ENCODE measurements at places on chromosomes 16 and 17. TPM values are rescaled to one million over a fixed set of nuclear protein-coding genes. Genes with fewer than 3 reads are reported as not detected.

Gene NUDT7
- total RNA-seq: 8.1 TPM

Gene ZP2
- total RNA-seq: 0.23 TPM

Gene COPZ2
- total RNA-seq: 3.8 TPM

Gene SERPINF2
- 0.17 TPM for total RNA-seq

Gene ATP6V0D1
- total RNA-seq: 134 TPM

Gene STX1B
- 0.70 TPM for total RNA-seq

Gene RAB11FIP4
- total RNA-seq: 0.05 TPM

Gene TCF25
- 170 TPM for total RNA-seq

Gene TBC1D3H
- total RNA-seq: not detected

Gene VPS35L
- 36.4 TPM for total RNA-seq

Gene CMTM1
- 2.7 TPM for total RNA-seq

Gene NPW
- 0.17 TPM for total RNA-seq

Gene THUMPD1
- 91.6 TPM for total RNA-seq

Gene TM4SF5
- not detected for total RNA-seq

Gene UNK
- 10.9 TPM for total RNA-seq

Gene RBFOX1
- total RNA-seq: not detected

Gene PIMREG
- 62.4 TPM for total RNA-seq

Gene PABPN1L
- total RNA-seq: not detected

Gene TBC1D3I
- total RNA-seq: 0.05 TPM

Gene CLEC19A
- not detected for total RNA-seq

Gene CUEDC1
- 6.8 TPM for total RNA-seq

Gene SLC16A11
- 1.1 TPM for total RNA-seq

Gene ZG16
- not detected for total RNA-seq

Gene SLC7A6
- total RNA-seq: 31.1 TPM

Gene SPHK1
- total RNA-seq: 259 TPM

Gene CCDC78
- 0.65 TPM for total RNA-seq

Gene SPIRE2
- total RNA-seq: 2.1 TPM

Gene PPP1R1B
- total RNA-seq: not detected

Gene NACA2
- total RNA-seq: not detected

Gene DNASE1L2
- 0.56 TPM for total RNA-seq

Gene KCNJ2
- total RNA-seq: 11.6 TPM

Gene KRTAP4-3
- not detected for total RNA-seq

Gene TPSG1
- not detected for total RNA-seq

Gene TMUB2
- total RNA-seq: 37.0 TPM

Gene CDH1
- total RNA-seq: 0.17 TPM

Gene TSPAN10
- total RNA-seq: 0.68 TPM

Gene PPP4C
- 256 TPM for total RNA-seq

Gene ACSM5
- total RNA-seq: 2.0 TPM

Gene CCDC43
- total RNA-seq: 40.2 TPM

Gene SOX8
- total RNA-seq: 0.33 TPM

Gene CARD14
- total RNA-seq: 0.34 TPM

Gene PYY
- not detected for total RNA-seq

Gene C17orf75
- total RNA-seq: 19.6 TPM

Gene SEZ6L2
- 0.68 TPM for total RNA-seq

Gene PSME3IP1
- total RNA-seq: 89.0 TPM

Gene HEATR3
- total RNA-seq: 30.6 TPM

Gene IRX5
- 0.51 TPM for total RNA-seq

Gene TMEM114
- total RNA-seq: not detected

Gene CBFA2T3
- 0.14 TPM for total RNA-seq

Gene SLC22A31
- not detected for total RNA-seq

Gene CD300LB
- not detected for total RNA-seq

Gene NOXO1
- total RNA-seq: not detected

Gene TBC1D28
- total RNA-seq: not detected

Gene DVL2
- total RNA-seq: 32.8 TPM

Gene NPIPA5
- 0.98 TPM for total RNA-seq

Gene IL21R
- total RNA-seq: under 0.01 TPM
